ENCODE measurements at places on chromosomes 2 and 18.

DNA sequence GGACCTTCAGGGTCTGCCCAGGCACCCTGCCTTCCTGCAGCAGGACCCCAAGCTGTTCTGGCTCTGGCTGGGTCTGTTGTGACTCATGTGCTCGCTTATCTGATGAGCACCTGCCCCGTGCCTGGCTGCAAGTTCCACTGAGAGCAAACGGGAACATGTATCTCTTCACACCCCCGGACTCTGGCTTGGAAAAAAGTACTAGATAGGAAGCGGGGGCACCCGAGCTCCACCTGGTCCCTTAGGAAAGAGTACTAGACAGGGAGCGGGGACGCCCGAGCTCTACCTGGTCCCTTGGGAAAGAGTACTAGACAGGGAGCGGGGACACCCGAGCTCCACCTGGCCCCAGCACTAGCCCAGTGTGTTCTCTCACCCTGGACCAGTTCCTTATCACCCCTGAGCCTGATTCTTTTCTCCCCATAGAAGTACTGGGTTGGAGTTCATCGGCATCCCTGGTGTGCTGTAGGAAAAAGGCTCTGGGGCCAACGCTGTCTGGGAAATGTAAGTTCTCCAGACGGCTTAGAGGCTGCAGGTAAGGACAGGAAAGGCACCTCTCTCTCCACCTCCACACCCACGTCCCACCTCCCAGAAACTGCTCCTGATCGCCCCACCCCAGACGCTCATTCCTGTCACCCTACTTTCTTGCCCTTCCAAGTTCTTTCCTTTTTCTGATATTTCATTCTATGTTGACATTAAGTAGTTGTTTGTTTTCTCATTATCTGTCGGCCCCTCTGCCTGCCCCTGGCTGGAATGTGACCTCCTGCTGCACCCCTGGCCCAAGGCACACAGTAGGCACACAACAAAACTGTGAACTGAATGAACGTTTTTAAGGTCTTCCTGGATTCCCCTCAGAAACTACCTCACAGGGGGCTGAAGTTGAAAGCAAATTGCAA lies 40.2 kb downstream of the HDAC4 start:
- no peak for DNase-seq

DNA sequence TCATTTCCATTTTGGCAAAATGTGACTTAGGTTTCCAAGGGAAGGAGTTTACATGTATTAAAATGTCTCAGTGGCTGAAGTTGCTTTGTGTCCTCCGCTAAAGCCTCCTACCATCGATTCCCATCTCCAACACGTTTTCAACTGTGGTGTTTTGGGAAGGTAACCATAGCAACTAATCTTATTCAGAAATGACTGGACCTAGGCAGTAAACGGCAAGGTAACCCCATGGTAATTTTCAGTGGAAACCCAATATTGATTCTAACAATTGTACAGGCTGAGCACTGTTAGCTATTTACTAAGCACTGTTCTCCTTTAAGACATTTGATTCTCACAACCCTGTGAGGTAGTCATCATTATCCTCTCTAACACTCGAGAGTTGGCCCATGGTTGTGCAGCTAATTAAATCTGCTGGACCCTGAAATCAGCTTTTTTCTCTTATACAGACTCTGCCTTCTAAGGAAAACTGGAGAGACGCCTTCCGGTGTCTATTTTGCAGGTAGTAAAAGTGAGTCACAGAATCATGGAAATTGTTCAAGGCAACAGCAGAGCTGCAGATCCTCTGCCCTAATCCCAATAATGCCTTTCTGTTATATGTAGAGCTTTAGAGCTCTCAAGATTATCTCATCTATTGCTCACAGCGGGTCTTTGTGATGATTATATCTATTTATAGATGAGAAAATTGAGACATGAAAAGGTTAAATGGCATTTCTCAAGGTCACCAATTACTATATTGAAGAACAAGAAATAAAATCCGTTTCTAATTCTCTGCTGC lies 36.2 kb downstream of the FASTKD2 start:
- no peak for DNase-seq

- no peak for DNase-seq
These were observed 134.9 kb upstream of the NDUFV2 start for GRCh38 chr18:8967573-8967972.

DNA sequence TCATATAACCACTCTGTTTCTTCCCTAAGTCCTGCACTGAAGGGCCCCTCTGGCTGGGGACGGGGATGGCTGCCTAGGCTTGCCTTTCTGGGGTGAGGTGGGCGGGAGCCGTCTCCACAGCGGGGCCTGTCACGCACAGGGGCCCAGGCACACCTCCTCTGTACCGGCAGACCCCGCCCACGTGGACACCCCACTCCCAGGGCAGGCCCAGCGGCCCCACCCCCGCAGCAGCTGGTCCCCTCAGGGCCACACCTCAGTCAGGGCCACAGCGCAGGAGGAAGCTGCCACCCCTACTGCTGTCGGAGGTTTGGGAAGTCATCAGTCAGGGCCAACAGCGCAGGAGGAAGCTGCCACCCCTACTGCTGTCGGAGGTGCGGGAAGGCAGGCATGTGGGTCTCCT lies 257.6 kb upstream of the RAB6C start:
- DNase-seq = no peak

DNA sequence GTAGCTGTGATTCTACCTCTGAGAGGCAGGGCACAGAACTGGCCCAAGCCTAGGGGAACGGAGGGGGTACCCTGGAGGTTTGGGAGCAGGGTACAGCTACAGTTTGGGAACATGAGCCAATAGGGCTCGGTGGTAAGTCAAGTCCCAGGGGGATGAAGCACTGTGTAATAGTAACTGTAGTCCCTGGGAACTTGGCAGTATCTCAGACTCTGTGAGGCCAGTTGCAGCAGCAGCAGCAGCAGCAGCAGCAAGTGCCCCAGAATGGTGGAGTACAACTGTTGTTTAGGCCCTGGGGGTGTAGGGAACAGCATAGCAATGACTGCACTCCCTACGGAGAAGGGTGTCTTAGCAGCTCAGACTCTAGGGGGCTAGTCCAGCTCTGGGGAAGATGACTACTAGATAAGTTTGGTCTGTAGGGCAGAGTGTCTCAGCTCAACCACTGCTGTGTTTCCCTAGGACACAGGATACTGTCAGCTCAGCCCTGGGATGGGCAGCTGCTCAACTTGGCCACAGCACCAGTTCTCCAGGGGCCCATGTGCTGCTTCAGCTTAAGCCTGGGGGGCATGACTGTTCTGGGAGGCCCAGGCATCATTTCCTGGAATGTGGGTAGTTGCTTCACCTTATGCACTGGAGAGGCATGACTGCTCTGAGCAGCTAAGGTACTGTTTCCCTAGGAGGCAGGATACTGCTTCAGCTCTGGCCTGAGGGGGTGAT lies 20.5 kb downstream of the CARF start:
- no peak for DNase-seq

Data from NCI-H774 (cell line).